Keratinocyte (primary cell): ENCODE measurements at places on chromosomes 2 and 18.

- DNase-seq = no peak
Observed at GRCh38 chr2:237588044-237588696, 2.4 kb downstream of the RAB17 start.

GRCh38 chr2:119242276-119243119 is 18.9 kb downstream of the STEAP3 start:
- no peak for DNase-seq

DNA sequence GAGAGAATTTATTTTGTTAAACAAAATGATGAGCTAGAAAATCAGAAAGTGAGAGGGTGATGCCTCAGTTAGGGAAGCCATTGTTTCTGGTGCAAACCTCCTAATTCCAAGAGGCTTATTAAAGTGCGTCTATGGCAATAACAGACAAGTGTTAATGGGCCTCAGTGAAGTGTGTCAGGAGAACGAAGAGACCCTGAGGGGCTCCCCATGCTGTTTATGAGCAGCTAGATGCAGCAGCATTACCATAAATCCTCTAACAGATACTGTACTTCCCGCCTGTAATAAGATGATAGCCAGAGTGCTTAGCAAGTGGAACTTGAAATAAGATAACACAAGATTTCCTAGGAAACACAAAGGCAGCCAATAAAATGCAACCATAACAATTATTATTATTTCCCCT is 157.4 kb downstream of the MYT1L start:
- no peak for DNase-seq

GRCh38 chr18:6950641-6951040 is 167.0 kb downstream of the LAMA1 start:
- no peak for DNase-seq

DNA sequence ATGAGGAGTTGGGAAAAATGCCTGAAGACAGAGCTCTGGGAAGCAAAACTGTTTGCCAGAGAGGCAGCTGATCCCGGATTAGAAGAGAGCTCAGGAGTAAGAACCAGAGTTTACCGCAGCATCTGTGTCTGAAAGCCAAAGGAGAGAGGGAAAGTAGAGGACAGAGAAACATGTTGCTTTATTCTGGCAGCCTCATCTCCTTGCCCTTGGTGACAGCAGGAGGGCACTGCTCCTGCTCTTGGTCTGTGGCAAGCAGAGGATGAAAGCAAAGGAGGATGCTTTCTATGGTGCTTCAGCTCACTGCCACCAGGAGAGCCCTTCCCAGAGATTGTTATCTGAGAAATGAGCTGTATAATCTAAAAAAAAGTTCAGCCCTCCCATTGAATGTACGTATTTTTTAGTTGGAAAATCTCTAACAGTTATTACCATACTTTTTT is 7.7 kb downstream of the SLC1A4 start:
- no peak for DNase-seq

DNA sequence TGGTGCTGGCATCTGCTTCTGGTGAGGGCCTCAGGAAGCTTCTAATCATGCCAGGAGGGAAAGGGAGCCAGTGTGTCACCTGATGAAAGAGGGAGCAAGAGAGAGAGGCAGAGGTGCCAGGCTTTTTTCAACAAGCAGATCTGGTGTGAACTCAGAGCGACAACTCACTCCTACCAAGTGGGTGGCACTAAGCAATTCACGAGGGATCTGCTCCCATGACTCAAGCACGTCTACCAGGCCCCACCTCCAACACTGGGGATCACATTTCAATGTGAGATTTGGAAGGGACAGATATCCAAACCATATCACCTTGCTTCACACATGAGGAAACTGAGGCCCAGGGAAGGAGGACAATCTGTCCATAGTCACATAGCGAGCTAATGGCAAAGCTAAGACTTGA is 19.1 kb downstream of the FABP1 start:
- DNase-seq = no peak

GRCh38 chr2:175025946-175026345 is 20.8 kb upstream of the CHN1 start:
- no peak for DNase-seq

DNA sequence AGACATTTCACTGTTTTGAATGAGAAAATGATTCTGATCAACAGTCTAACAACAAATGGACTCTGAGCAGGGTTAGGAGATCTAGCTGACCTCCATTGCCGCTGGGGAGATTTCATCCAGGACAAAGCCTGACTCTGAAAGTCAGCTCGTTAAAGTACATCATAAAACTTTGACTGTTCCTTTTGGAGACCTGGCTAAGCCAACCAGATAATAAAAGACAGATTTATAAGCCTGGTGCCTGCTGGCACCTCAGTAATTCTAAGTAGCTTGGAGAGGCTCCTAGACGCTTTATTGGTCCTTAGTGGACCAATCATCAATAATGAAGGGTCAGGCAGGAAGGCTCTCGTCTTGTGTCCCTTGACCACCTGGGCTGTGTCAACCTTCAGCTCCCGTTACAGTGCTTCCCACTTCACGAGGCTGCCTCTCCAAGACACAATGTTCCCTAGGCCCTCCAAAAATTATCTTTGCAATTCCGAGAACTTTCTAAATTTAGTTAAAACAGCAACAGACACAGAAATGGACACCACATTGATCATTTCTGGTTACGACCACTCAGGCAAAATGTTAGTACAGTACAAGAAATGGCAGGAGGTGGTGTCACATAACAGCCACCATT is 47.9 kb upstream of the PMAIP1 start:
- DNase-seq = no peak

DNA sequence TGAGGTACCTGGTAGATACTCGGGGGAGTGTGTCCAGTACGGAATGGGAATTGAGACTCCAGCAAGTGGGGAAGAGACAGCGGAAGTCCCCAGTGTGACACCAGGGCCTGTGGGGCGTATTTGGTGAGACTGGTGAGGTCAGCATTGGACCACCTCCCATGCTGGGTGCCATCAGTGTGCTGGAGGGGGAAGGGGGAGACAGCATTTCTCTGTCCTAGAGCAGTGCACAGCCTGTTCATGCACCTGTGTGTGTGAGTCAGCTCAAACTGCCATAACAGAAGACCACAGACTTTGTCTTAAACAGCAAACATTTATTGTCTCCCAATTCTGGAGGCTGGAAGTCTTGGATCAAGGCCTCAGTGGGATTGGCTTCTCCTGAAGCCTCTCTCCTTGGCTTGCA is 301.8 kb downstream of the GBX2 start:
- no peak for DNase-seq
